Activated T-helper 1 cell treated with anti-CD3 and anti-CD28 coated beads, Interleukin-12 subunit alpha, Interleukin-12 subunit beta, Interleukin-2, Interleukin-4 antibody, amounts not matched to agents 30 ng/mL and 10 ng/mL and 1 ng/mL, durations not matched to agents 14 hours and 24 hours and 36 hours (primary cell): ENCODE measurements at places on chromosomes 16 and 17. TPM values are rescaled to one million over a fixed set of nuclear protein-coding genes. Genes with fewer than 3 reads are reported as not detected.

GRCh38 chr17:58331815-58332777 lies 3.5 kb upstream of the TSPOAP1 start:
- DNase-seq = peak; percentile 91

UNC45B gene
- total RNA-seq = not detected in 2 replicates

DNA sequence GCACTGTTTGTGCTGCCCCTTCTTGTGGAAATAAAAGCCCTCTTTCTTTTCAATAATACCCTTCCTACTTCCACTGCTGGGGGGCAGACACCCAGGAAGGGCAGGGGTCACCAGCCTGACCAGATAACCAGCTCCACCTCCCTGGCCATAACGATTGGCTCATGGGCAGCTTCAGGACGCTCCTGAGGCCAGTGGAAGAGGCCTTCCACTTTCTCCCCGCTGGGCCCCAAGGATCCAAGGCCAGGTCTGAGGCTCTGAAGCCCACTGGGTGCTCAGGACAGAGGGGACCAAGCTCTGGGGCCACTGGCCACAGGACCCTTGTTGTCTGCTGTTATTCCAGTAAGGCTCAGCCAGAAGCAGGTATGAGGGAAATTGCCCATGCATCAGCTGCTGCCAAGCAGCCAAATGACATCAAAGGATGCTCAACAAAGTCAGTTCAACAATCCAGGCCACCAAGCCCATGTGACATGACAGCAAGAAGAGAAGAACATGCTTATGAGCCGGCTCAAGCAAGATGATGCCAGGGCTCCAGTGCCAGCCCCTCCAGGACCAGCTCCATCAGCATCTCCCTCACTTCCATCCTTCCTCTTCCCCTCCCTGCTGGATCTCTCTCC lies 238.8 kb downstream of the ZNF423 start:
- no peak for DNase-seq

COPZ2 gene
- total RNA-seq = 3.4 and 5.8 TPM in 2 replicates

CCL14 gene
- not detected in 2 replicates for total RNA-seq

- no peak for DNase-seq
Observed at GRCh38 chr16:81151648-81152310, 55.6 kb upstream of the GCSH start.

- DNase-seq = no peak
Observed at GRCh38 chr16:67053767-67054334, 24.9 kb downstream of the CBFB start.

DNA sequence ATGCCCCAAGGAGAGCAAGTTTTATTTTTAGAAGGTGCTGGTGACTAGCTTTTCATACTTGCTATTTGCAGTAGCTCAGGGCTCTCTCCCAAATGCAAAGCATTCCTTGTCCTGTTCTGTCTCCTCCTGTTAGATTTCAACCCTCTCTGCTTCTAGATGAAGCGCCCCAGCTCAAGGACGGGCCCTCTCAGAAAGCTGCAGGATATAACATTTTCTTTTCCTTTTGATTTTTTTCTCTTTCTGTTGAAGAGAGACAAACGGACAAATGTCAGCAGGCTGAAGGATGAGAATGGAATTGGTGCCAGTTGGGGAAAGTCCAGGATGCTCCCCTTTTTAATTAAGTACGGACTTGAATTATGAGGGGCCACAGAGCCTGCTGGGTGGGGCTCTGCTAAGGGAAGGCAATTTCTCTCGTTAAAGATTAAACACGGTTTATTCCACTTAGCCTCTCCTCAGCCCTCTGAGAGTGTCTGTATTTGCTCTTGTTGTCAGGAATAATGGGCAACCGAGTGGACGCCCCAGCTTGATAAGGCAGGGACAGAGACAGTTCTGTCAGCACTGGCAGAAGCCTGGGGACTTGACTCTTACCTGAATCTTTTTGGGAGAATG lies 6.2 kb upstream of the ETV4 start:
- DNase-seq = no peak

DNA sequence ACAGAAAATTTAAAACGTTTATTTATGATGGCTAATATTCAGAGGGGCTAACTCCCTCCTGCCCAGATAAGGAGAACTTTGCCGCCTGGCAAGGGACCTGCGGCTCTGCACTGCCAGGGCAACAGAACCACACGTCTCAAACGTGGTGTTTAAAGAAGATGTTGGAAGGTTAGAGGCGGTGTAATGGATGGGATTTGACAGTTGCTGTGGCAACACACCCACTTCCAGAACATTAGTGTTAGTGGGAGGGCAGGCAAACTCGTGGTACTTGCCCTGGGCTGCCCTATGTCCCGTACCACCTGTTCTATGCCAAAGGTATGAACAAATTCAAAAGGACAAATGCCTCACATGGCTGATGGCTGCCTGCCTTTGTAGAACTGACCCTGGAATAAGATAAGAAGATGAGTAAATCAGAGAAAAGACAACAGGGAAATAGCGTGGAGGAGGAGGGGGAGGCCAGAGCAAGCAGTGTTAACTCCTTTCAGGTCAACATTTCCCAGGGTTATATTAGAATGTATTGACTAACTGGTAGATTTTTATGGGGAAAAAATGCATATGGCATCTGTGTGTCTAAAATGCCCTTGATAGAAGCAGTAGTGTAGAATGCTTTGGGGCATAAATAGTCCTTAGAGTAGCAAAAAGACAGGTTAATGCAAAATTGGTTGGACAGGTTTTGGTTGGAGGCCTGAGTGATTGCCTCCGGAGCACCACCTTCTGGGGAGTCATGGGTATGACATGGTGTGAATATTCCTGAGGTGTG lies 30.8 kb downstream of the HLF start:
- peak; percentile 32 for DNase-seq

- no peak for DNase-seq
Observed at GRCh38 chr16:73432850-73433730, 385.2 kb upstream of the ZFHX3 start.

- no peak for DNase-seq
Observed at GRCh38 chr16:85332175-85332574, 219.9 kb upstream of the CIBAR2 start.

GRCh38 chr17:65433592-65433991 lies 127.9 kb downstream of the AXIN2 start:
- no peak for DNase-seq

DNA sequence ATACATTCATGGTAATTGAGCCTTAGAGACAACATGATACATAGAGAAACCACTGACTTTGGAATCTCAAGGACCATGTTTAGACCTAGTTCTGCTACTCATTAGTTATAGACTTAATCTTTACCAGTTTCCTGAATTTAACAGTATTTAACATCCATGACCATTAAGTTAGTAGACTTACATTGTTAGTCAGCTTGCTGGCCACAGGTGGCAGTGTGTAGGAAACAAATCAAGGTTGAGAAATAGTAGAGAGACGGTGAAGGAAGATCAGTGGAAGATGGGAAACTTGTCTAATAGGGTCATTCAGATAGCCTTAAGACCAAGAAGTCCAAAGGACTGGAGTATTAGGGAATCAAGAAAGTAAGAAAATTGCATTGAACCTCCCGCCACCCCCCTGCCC lies 31.0 kb downstream of the OMG start:
- DNase-seq = no peak

TBC1D3G gene
- not detected in 2 replicates for total RNA-seq

DNA sequence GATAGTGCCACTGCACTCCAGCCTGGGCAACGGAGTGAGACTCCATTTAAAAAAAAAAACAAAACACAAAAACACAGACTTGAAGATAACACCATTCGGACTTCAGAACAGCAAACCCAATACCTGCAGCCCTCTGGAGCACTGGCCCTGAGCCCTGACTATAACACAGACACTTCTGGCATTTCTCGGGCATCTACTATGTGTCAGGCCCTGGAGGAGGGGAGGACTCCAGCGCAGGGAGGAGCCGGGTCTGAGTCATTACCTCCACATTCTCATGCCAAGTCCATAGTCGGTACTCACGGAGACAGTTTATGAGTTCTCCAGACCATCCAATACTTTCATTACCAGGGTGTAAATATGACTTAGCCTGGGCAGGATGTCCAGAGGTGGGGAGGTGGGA lies 48.8 kb downstream of the PITPNM3 start:
- no peak for DNase-seq

DNA sequence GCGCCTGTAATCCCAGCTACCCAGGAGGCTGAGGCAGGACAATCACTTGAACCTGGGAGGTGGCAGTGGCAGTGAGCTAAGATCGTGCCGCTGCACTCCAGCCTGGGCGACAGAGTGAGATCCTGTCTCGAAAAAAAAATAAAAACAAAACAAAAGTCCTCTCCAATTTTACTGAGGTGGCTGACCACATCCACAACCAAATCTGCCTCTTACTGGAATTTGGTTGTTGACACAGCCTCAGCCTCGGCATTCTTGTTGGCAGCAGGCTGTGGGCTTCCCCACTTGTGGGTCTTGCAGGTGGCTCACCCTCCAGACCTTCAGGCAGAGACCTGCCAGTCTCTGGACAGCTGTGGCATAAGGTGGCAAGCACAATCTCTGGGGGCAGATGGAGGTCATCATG lies 15.6 kb downstream of the B4GALNT2 start:
- DNase-seq = no peak

HP gene
- total RNA-seq = not detected in 2 replicates

DNA sequence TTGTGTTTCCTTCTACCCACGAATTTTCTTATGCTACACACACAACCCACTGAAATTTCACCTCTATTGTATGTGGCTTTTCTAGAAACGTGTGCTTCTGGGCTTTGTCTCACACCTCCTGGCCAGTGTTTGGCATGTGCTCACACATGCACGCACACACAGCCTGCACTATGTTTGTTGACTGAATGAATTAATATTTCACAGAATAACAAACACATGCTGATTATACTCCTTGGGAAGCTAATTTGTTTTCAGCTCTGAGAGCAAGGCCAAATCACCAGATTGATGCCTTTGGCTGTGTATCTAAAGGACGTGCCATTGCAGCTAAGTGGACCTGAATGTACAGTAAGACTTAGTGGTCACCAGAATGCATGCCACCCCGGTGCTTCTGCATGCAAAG lies 210.7 kb downstream of the WWOX start:
- DNase-seq = no peak

DNA sequence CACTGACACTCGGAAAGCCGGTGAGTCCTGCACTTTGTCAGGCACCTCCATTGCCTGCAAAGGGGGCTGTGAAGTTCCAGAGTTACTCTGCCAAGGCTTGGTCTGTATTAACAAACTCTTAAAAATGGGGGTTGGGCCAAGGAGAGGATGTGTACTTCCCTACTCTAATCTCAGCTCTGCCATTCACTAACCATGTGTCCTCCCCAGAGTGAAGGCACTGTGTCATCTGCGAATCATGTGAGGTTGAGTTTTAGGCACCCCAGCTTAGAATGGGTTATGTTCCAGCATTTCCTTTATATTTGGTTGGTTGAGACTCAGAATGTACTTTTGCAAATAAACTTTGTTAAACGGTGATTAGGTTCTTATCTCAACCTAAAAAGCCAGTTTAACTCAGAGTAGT lies 24.9 kb downstream of the ERCC4 start:
- DNase-seq = no peak

GRCh38 chr17:74987909-74988711 lies 678 bp downstream of the CDR2L start:
- no peak for DNase-seq

DNA sequence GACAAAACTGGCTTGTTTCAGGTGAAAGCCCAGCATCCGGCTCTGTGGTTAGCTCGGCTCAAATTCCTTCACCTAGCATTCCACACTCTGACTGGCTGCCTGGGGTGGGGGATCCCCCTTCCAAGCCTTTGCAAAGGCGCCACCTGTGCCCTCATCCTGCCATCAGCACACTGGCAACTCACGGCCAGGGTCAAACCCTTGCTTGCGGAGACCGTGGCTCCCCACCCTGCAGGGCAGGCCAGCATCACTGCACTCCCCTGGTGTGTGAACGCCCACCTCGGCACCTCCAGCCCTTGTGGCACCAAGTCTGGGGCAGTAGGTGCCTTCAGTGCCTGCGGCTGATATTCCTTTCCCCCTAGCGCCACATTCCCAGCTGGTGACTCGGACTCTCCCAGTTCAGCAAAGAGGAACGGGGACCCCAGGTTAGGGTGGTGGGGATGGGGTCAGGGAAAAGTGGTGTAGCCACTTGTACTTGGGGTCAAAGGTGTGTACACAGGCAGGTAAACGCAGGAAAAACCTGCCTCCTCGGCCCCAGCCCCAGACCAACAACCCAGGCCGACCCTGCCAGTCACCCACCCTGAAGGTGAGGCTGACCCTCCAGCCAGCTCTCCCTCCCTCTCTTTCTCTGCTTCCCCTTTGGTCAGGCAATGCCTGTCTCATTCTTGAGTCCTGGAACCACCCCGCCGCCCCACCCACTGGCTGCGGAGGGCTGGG lies 1.1 kb downstream of the FLII start:
- no peak for DNase-seq

DNA sequence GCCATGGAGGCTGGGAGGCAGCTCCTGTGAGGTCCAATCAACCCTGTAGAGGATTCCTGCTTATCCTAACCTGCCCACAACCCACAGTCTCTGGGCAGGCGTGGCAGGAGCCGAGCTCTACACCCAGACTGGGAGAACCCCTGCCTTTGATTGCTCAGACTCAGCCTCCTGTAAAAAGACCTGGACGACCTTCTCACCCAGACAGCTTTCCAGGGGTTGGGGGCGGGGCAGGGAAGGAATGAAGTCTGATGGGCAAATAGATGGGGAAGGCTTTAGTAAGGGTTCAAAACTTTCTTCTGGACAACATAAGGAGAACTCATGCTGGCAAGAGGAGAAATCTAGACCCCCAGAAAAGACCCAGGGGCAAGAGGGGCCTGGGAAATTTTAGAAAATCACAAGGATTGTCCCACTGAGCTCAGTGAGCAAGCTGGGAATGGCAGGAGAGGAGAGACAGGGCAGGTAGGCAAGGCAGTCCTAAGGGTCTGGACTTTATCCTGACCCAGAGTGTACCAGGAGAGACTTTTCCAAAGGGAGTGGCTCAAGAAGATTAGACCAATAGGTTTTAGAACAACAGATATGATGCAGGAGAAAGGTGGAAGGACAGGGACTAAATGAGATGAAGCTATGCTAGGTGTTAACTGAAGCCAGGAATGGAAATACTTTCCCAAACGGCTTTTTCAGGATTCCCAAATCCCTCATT lies 70.8 kb downstream of the TMEM132E start:
- DNase-seq = no peak

MARF1 gene
- 58.8 and 58.9 TPM in 2 replicates for total RNA-seq

DNA sequence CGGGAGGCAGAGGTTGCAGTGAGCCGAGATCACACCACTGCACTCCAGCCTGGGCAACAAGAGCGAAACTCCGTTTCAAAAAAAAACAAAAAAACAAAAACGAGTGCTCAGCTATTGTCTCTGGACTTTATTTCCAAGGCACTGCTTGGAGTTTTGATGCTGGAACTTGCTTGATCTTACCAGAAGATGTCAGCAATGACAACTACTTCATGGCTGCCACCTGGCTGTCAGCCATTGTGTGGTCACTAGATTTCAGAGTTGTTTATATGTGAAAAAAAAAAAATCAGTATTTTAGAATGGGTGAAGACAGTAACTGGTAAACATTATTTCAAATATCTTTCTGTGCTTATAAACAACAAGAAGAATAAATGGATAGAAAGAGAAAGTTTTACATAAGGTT lies 26.3 kb upstream of the OR4D1 start:
- DNase-seq = peak; percentile 29

C16orf92 gene
- total RNA-seq = not detected in 2 replicates

DNA sequence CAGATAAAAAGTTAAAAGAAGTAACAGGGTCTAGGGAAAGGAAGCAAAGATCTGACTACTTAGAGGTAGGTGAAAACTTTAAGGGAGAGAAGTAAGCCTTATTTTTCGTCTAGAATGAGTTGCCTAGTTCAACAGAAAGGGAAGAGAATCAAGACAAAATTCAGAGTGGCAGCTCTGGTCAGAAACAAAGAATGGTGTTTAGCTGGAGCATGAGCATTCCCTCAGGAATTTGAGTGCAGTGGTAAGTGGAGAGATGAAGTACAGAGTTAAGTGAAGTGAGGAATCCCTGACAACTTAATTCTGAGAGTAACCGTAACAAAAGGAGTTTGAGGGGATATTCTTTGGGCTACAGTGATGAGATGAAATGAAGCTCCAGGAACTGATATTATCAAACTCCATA lies 11.5 kb downstream of the SMG6 start:
- no peak for DNase-seq

C17orf113 gene
- 0.05 TPM in 2 replicates for total RNA-seq

PABPN1L gene
- total RNA-seq = not detected in 2 replicates
